ENCODE measurements at places on chromosomes 5 and 9.
A peak's percentile ranks its signal among the peaks of the same experiment; 100 is the strongest.

DNA sequence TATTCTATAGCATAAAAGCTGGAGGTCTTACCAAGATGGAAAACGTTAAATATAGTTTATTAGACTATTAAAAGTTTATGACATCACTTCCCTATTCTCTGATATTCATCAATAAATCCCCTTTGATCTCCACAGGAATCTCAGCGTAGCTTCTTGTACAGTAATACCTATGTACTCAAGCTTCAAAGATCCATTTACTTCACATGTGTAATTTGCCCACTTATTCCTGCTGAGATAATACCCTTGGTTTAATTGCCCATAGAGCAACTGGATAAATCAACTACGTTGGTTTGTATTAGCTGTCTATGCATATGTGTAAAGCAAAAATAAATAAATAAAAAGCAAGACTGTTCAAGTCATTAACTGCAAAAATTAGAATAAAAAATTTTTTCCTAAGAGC is 219.7 kb downstream of the EFNA5 start:
- DNase-seq = no peak

GRCh38 chr9:123453831-123454321 is 97.9 kb downstream of the CRB2 start:
- no peak for DNase-seq

GRCh38 chr5:122846051-122846550 is 688 bp downstream of the SNX24 start:
- no peak for DNase-seq

GRCh38 chr5:180590543-180591310 is 572 bp downstream of the SCGB3A1 start:
- no peak for DNase-seq

- no peak for DNase-seq
Observed at GRCh38 chr5:165620394-165620793, 2115.0 kb downstream of the MAT2B start.

GRCh38 chr9:134382733-134383132 is 56.5 kb downstream of the RXRA start:
- no peak for DNase-seq

GRCh38 chr5:135208903-135209721 is 175.1 kb upstream of the PITX1 start:
- no peak for DNase-seq

- DNase-seq = no peak
Observed at GRCh38 chr5:170892196-170892595, 30.4 kb downstream of the RANBP17 start.

DNA sequence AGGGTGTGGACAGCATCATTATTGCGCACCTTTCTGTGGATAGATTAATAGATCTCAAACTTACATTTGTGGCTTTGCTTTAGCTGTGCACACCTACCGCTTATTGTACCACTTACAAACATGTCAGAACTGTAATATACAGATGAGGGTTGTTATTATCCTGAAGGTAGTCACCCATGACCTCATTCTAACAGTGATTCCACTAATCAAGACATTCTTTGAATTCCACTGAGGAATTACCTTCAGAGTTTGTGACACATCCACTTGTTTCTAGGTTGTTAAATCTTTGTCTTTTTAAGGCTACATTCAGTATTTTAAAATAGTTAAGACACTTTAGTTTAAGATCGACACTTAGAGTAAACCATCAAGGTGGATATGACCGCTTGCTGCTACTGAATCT is 7.8 kb downstream of the KCNV2 start:
- DNase-seq = no peak

GRCh38 chr5:92944903-92945604 is 636.0 kb downstream of the NR2F1-AS1 start:
- no peak for DNase-seq

GRCh38 chr5:94672746-94673145 is 54.3 kb downstream of the SLF1 start:
- DNase-seq = no peak

DNA sequence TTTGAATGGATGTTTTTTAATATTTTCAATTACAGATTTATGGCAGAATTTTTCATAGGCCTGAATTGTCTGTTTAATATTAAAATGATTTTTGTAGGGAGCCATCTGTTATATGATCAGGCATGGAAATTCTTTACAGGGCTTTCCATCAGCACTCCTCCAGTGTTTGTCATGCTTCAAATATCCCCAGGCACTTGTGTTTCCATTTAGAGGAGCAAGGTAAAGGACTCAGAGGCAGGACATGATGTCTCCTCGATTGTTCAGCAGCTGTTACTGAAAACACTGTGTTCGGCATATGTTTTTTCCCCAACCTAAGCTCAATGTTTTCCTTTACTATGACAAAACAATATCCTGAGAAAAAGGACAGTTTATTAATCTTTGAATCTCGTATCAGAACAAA is 172.3 kb upstream of the RFX3 start:
- DNase-seq = no peak

DNA sequence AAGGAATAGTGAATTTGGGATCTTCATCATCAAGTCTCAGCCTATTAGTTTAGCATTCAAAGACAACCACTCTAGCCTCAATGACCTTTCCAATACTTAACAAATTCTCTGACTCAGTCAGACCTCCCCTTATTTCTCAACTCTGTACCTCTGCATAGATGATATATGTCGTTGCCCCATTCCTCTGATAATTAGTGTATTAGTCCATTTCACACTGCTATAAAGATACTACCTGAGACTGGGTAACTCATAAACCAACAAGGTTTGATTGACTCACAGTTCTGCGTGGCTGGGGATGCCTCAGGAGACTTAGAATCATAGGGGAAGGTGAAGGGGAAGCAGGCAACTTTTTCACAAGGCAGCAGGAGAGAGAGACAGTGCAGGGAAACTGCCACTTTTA is 8.9 kb downstream of the MRPL22 start:
- DNase-seq = no peak

DNA sequence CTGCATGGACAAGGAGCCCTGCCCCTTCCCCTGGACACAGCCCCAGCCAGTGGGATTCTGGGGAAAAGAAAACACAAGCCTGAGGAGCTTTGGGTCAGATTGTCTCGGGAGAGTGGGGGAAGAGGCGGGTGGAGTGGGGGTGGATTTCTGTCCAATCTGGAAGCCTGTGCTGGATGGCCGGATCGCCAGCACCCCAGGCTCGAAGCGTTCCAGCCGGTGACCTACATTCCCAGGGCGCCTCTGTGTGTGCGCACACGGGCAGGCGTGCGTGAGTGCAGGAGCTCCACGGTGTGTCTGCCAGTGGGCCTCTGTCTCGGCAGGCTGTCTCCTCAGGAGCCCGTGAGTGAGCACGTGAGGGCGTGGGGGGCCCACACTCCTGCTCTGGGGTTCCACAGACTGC is 74.3 kb upstream of the DAB2IP start:
- DNase-seq = no peak

- DNase-seq = no peak
Observed at GRCh38 chr5:173455599-173455957, 127.4 kb upstream of the STC2 start.

DNA sequence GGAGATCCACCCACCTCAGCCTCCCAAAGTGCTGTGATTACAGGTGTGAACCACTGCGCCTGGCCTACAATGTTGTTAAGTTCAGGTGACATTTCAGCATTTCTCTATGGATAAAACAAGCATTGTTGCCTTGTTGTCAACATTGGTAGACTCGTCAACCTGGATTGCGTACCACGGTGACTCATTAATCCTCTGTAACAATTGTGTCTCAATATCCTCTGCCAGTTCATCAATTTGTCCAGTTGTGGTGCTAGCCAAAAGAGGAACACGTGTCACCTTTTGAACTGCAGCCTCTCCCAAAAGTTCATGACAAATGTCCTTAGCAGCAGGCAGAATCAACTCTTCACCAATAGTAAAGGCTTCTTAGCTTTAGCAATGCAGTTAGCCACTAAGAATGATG is 46.3 kb upstream of the LARP1 start:
- DNase-seq = no peak

DNA sequence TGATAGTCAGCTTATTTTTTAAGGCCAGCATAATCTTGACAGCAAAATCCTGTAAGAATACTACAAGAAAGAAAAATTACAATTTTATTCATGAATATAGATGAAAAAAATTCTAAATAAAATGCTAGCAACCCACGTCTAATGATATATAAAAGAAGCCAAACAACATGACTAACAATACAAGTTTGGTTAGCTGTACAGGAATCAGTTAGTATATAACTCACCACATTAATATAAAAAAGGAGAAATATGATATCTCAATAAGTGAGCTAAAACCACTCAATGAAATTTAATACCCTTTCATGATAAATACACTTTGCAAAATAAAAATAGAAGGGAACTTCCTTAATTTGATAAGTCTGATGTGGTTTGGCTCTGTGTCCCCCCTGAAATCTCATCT is 139.7 kb upstream of the MAN2A1 start:
- DNase-seq = no peak

DNA sequence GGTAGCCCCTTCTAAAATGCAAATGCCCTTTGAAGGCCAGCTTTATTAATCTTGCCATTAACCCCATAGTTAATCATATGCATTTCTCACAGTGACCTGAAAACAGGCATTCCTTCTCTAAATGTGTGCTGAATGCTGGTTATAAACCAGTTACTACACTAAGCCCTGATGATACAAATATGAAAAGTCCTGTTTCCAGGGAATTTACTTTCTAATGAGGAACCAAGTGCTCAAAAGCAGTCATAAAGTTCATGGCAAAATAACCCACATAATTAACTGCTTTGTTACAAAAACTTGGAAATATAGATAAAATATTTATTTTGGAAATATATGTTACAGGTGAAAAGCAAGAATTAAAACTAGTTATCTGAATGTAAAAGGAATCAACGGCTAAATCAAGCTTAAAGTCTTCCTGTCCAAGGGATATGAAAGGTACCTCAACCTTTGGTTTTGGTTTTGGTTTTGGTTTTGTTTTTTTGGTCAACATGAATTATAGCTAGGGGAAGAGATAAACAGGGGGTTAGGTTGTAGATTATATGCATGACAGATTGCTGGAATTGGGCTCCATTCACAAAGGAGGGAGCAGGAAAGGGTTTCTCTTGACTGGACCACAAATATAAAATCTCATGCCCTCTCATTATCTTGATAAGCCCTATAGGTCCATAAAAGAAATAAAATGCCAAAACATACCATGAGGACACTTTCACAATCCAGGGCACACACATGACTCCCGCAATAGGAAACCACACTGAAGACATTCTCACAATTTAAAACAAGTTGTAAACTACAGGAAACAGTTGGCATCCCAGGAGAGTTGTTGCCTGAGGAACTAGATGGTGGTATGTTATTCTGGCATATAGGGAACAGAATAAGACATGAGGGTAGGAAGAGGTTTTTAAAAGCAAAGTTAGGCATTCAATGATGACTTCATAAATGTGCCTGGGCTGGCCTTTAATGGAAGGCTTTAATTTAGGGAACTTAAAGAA is 46.7 kb upstream of the MACIR start:
- DNase-seq = peak; percentile 28

DNA sequence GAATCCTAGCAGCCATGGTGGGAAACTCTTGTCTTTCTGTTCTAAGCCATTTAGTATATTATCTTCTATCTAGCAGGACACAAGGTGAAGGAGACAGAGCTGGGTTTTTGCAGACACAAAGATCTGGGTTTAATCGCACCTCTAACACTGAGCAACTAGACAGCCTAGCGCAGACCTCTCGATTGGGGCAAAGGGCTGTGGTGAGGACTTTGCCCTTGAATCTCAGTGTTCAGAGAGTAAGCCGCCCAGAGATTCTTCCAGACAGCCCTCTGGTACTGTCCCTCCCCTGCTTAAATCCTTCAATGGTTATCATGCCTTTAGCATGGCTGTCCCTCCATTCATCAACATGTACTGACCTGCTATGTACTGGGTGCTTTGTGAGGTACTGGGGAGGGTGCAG is 128.1 kb downstream of the CRB2 start:
- no peak for DNase-seq

DNA sequence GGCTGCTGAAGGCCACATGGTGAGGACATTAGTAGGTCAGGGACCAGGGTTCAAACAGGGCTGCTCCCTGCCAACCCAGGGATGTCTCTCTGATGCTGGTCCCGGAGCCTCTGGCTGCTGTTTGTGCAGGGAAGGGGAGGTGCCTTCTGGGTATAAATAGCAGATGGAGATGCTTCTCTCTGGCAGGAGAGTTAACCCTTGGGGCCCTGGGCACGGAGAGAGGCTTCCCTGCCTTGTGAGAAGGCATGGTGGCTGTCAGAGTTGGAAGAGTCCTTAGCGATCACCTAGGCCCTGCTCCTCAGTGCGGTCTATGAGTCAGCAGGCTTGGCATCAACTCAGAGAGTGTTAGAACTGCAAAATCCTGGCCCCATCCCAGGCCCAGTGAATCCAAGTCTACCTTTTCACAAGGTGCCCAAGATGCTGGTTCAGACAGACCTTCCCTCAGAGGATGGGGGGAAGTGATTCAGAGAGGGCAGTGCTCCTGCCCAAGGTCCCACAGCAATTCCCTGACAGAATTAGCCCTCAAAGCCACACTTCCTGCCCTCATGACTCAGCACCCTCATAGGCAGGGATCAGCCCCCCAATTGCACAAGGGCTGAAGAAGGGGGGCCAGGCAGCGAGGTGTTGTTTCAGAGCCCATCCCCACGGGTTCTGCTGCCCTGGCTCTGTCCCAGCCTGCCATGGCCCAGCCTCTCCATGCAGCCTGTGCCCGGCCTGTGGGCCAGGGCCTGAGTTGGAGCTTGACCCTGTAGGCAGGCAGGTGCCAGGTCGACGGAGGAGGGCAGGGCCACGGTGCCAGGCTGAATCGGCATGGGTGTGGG is 25.6 kb downstream of the CAMK2A start:
- DNase-seq = no peak

GRCh38 chr5:78777901-78778300 is 129.3 kb upstream of the LHFPL2 start:
- DNase-seq = no peak

DNA sequence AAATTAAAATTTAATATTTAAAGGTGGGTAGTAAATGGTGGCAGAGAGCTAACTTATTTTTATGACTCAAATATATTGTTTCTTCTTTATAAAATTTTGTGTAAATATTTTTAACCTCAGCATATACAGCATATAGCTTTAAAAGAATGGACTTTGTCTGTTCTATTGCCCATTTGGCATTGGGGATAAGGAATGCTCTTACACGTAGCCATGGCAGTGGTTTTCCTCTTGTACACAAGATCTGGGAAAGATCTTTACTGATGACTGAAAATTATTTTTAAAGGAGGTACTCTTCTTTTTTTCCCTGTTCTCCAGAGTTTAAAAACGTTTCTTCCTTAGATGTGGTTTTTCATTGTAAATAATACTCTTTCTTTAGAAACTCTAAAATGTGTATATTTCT is 75.0 kb downstream of the PBX3 start:
- DNase-seq = no peak

DNA sequence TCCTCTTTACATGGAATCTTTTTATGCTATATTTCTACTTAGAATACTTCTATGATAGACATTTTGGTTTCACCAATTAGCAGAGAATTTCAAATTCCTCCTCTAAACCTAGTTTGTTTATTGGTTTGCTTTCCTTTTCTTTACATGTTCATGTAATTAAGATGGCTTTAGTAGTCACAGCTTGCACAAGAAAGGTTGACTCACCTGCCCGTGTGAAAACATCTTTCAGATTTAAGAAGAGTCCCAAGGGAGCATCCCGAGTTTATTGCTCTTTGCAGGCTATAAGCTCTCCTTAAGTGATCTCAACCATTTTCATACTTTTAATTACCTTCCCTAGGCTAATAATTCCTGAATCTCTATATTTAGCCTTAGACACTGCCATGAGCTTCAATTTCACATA is 28.9 kb downstream of the TYRP1 start:
- DNase-seq = no peak

GRCh38 chr5:150295172-150295634 is 5.6 kb upstream of the CAMK2A start:
- DNase-seq = no peak

All from CD4-positive, alpha-beta T cell treated with Interferon alpha-2 for 1 hour (primary cell).